Progenitor cell of endocrine pancreas (in vitro differentiated cells): ENCODE measurements at places on chromosomes 4 and X.

DNA sequence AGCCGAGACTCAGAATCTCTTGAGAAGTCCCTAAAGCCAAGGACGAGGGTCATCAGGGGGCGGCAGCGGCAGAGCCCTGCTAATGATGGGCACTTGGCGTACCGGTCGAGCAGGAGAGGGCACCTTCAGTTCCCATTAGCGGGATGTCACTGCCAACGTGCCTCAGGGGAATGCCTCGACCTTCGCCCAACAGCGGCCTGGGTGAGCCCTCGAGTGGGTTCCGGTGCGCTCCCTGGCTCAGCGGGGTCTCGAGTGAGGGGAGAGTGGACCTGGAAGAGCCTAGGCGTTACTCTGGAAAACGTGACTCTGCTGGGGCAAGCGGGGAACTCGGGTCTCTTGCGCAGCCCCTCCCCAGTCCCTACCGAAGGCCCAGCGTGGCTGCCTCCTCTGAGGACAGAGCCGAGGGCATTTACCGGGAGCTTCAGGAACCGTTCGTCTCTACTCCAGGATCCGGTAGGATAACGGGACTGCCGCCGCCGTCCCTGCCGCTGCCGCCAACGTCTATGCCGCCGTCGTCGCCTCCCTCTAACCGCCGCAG lies 36.9 kb downstream of the PGRMC1 start:
- H3K4me1 ChIP-seq, result no peaks in the 10 kb centered on the region
- no peaks in the 10 kb centered on the region for H3K36me3 ChIP-seq
- no peak for DNase-seq
- H3K27ac ChIP-seq, result no peak overlapping the region
- peaks cover 18% of the 10 kb centered on the region for H3K27me3 ChIP-seq

DNA sequence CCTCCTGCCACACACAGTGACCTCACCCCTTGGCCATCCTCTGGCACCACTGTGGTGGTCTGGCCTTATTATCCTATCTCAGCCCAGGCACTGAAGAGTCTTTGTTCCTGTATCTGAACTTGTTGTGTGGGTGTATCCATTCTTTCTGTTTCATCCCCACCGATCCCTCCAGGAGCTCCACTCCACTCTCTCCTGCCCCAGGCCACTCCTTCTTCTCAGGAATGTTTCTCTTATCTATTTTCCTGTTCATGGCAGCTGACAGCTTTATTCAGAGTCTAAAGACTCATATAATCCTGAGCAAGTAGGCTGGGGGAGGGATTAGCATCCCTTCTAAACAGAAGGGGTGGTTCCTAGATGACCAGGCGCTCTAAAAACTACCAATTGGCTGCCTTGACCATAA lies 150.0 kb downstream of the ANAPC10 start:
- peak overlapping the region; percentile 81 for H3K27ac ChIP-seq
- no peak for DNase-seq
- H3K4me3 ChIP-seq, result no peak overlapping the region
- peaks cover 3% of the 10 kb centered on the region for H3K36me3 ChIP-seq

- DNase-seq, result no peak
- no peaks in the 10 kb centered on the region for H3K27me3 ChIP-seq
- H3K36me3 ChIP-seq, result peaks cover 3% of the 10 kb centered on the region
These were observed 47.7 kb downstream of the LNX1 start for GRCh38 chr4:53543561-53543960.

GRCh38 chr4:152773339-152773738 lies 6.2 kb downstream of the TIGD4 start:
- no peak overlapping the region for H3K27ac ChIP-seq
- no peak for DNase-seq
- H3K36me3 ChIP-seq, result no peaks in the 10 kb centered on the region

- no peak overlapping the region for H3K4me3 ChIP-seq
- H3K36me3 ChIP-seq, result no peaks in the 10 kb centered on the region
- H3K4me1 ChIP-seq, result peaks cover 10% of the 10 kb centered on the region
These were observed 35.4 kb downstream of the CCSER1 start for GRCh38 chr4:90162566-90162965.

GRCh38 chr4:87632469-87632868 lies 17.6 kb upstream of the DMP1 start:
- no peaks in the 10 kb centered on the region for H3K36me3 ChIP-seq
- no peaks in the 10 kb centered on the region for H3K27me3 ChIP-seq
- H3K4me3 ChIP-seq, result no peak overlapping the region

- peaks cover 26% of the 10 kb centered on the region for H3K4me1 ChIP-seq
- H3K4me3 ChIP-seq, result no peak overlapping the region
- no peak overlapping the region for H3K27ac ChIP-seq
- H3K27me3 ChIP-seq, result no peaks in the 10 kb centered on the region
- no peaks in the 10 kb centered on the region for H3K36me3 ChIP-seq
These were observed 53.0 kb downstream of the GAB1 start for GRCh38 chr4:143389579-143390195.

GRCh38 chr4:40228497-40229365 lies 31.9 kb downstream of the RHOH start:
- no peak overlapping the region for H3K27ac ChIP-seq
- no peaks in the 10 kb centered on the region for H3K27me3 ChIP-seq
- no peaks in the 10 kb centered on the region for H3K4me1 ChIP-seq
- no peak overlapping the region for H3K4me3 ChIP-seq

GRCh38 chr4:125243789-125244397 lies 70.9 kb upstream of the FAT4 start:
- H3K36me3 ChIP-seq, result no peaks in the 10 kb centered on the region
- no peaks in the 10 kb centered on the region for H3K4me1 ChIP-seq
- H3K27me3 ChIP-seq, result no peaks in the 10 kb centered on the region
- H3K27ac ChIP-seq, result no peak overlapping the region

DNA sequence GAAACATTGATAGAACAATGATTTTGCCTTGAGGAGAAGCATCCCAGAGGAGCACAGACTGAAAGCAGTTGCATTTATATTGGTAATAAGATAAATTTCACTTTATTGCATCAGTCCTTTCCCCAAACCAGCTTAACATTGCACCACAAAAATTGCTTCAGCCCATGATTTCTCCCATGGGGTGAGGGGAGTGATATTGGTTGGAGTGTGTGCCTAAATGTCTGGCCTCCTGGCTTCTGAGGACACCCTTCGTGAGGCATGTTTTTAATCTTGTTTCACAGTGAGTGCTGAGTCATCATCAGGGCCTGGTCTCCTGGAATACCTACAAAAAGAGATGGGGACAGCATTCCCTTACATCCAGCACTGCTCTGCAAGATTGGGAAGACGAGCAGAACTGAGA lies 487.9 kb downstream of the C4orf33 start:
- no peak for DNase-seq
- no peaks in the 10 kb centered on the region for H3K36me3 ChIP-seq
- H3K27me3 ChIP-seq, result no peaks in the 10 kb centered on the region

DNA sequence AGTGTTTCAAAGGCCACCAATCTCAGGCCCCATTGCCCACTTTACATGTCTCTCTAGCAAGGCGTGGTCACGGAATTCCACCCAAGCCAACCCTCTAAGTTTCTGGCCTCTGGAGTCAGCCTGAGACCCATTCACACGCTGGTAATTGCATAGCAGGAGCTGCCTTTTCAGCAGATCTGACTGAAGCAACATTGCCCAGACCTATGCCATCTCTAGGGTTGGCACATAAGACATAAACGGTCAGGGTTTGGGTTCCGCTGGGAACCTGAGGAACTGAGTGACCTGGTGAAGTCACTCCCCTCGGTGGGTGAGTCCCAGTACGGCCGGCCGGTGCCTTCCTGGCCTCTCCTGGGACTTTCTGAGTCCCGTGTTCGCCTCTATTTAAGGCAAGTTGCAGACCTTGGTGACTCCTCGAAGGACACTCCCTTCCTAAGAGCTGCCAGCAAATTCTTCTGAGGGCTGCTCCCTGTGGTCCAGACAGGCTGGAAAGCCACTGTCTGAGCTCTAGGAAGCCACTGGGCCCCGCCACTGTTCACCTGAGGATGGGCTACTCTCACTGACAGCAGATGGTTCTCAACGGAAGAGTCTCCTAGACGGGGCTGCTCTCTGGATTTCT lies 15.9 kb downstream of the CTAG1A start:
- H3K27me3 ChIP-seq, result no peaks in the 10 kb centered on the region
- H3K27ac ChIP-seq, result no peak overlapping the region
- no peaks in the 10 kb centered on the region for H3K4me1 ChIP-seq
- no peaks in the 10 kb centered on the region for H3K36me3 ChIP-seq
- no peak overlapping the region for H3K4me3 ChIP-seq
- DNase-seq, result no peak
